CD4-positive, alpha-beta T cell treated with Interferon alpha-2 for 1 hour (primary cell): ENCODE measurements at places on chromosomes 13 and 19.

DNA sequence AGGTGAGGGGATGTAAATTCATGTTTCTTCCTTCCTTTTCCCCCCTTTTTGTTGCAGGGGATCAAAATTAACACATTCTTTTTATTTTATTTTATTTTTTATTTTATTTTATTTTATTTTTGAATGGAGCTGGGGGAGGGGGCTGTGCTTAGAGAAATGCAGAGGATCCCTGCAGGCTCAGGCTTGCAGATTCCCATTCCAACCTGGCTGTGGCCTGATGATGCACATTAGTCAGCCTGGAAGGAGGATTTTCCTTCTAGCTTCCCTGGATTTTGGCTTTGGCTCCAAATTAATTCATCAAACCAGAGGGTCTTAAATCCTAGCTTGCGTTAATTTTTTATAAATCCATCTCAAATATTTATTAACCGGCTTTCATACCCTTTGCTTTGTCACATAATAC, 67.0 kb downstream of the FREM2 start:
- no peak for DNase-seq

GRCh38 chr13:85512421-85512820, 286.8 kb downstream of the SLITRK6 start:
- no peak for DNase-seq

DNA sequence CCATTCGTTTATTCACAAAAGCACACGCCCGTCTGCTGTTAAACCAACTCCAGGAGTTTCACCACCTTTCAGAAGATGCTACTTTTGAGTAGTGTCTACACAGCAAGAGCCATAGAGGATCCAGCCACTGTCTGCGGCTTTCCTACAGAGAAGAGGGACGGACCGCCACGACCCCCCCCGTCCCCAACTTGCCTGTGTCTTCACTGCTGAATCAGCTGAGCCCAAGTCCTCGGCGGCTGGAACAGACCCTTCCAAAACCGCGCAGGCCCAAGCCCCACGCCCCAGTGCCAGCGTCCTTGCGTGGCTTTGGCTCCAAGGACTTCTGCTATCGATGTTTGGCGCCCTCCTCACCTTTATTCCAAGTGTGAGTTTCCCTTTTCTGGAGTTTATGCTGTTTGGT, 65.1 kb downstream of the SPACA7 start:
- DNase-seq: no peak

- peak; percentile 17 for DNase-seq
These were observed 26.9 kb downstream of the PCCA start for GRCh38 chr13:100115693-100116254.

- peak; percentile 91 for DNase-seq
These were observed 4.2 kb downstream of the LTBP4 start for GRCh38 chr19:40605216-40605971.

DNA sequence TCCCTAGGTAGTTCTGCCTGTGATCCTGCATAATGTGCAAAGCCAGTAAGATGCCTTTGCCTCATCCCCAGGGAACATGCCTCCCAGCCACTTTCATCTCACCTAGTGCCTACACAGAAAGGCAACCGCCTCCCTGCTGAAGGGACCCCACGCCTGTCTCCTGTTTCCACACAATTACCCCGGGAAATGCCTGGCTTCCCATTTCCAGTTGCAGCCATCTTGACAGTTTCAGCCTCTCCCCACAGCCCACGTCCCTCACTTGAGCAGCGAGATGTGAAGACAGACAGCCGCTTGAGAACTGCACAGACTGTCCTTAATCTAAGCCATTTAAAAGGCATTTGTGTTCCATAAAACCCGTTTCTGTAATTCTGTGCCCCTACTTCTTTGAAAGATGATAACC, 4.7 kb upstream of the UQCRFS1 start:
- DNase-seq: no peak

GRCh38 chr19:13860679-13861391, 16.1 kb upstream of the NANOS3 start:
- DNase-seq: no peak

- DNase-seq: no peak
These were observed 182.8 kb downstream of the UGGT2 start for GRCh38 chr13:95870421-95870820.

DNA sequence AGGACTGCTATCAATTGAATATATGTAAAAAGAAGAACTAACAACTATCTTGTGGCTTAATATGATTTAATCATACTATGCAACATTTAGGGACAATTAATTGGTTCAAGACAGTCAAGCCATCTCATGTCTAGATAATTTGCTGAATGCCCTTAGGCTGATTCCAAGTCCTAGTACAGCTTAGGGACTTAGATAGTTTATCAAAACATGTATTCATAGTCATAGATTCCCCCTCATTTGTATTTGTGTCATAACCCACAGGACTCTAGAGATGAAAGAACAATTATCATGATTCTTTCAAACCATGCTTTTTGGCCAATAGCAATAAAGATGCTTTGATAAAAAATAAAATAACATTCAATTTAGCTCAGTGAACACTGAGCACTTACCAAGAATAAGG, 607.6 kb downstream of the SLITRK1 start:
- DNase-seq: no peak

DNA sequence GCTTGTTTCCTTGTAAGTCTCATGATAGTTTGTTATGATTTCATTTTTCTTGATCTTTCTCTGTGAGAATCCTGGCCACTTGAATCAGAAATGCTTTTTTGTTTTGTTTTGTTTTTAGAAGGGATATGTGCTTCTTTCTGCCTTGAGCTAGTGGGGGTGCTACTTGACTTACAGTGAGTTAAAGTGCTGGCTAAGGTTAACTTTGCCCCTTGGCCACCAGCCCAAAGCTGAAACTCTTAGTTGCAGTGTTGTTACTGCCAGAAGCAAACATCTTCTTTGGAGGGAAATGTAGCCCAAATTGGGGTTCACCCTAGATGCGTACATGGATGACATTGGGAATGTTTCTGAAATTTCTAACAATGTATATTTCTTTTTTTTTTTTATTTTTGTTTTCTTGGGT, 57.4 kb downstream of the TDRD3 start:
- no peak for DNase-seq

GRCh38 chr19:46232938-46233621, 3.5 kb downstream of the IGFL1 start:
- no peak for DNase-seq

DNA sequence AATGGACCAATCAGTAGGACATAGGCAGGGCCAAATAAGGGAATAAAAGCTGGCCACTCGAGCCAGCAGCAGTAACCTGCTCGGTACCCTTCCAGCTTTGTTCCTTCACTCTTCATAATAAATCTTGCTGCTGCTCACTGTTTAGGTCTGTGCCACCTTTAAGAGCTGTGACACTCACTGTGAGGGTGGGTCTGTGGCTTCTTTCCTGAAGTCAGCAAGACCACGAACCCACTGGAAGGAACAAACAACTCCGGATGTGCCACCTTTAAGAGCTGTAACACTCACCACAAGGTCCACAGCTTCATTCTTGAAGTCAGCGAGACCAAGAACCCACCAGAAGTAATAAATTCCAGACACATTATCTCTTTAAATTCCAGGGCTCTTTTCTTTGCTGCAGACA, 1922.3 kb upstream of the PCDH20 start:
- DNase-seq: no peak

GRCh38 chr13:112693831-112694497, 4.1 kb downstream of the ATP11A start:
- DNase-seq: no peak

DNA sequence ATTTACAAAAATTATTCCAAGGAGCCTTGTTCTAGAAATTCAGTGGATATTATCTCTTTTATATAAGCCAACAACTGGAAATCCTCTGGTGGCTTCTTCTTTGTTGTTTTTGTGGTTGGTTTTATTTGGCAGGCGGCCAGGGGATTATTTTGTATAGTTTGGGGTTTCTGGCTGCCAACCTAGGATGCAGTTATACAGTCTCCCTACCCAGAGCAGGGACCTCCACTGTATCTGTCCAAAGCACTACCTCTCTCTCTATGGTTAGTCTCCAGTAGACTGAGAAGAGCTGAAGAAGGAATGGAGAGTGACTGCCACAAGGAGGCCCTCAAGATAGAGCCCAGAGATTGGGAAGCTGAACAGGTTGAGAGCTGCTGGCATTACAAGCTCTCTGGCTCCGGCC, 80.2 kb downstream of the ZAR1L start:
- no peak for DNase-seq
